CD4-positive, alpha-beta T cell treated with Interferon gamma for 1 hour (primary cell): ENCODE measurements at places on chromosomes 5 and 9.

GRCh38 chr5:72628771-72629371 lies 121.7 kb upstream of the ZNF366 start:
- DNase-seq, result no peak

DNA sequence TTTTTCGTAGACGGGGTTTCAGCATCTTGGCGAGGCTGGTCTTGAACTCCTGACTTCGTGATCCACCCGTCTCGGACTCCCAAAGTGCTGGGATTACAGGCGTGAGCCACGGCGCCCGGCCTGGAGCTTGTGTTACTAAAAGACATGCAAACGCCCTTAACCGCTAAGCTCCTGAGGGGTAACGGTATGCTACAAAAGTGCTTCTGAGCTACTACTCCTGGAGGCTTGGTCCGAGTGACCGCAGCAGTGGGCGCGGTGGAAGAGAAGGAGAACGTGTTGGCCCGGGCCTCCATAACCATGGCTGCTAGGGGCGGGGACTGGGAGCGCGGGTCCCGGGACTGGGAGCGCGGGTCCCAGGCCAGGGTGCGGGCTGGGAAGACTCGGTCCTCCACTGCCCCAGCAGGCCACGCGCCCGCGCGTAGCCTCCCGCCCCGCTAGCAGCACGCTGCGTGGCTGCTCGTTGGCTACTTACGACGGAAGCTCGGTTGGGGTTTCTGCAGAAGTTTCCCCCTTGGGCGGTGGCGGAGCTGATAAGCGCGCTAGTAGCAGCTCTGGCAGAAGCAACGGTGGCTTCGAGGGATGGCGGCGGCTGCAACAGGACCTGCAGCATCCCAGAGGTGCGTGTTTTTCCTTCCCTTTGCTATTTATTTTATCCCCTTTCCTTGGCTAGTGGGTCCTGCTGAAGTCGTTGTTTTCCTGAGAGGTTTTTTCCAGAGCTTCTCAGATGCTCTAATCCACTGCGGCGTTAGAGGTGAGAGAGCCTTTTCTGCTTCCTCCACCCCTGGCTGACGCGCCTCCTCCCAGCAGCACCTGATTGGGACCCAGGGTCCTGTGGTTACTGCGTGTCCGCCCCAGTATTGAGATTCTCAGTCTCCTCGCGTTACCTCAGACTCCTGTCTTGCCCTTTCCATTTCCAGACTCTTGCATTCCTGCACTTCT lies 69.2 kb upstream of the CCDC180 start:
- DNase-seq, result peak; percentile 69

- no peak for DNase-seq
These were observed 391.7 kb downstream of the ACTL7B start for GRCh38 chr9:108463932-108464606.

- no peak for DNase-seq
These were observed 28.0 kb upstream of the SIL1 start for GRCh38 chr5:139226131-139226530.

DNA sequence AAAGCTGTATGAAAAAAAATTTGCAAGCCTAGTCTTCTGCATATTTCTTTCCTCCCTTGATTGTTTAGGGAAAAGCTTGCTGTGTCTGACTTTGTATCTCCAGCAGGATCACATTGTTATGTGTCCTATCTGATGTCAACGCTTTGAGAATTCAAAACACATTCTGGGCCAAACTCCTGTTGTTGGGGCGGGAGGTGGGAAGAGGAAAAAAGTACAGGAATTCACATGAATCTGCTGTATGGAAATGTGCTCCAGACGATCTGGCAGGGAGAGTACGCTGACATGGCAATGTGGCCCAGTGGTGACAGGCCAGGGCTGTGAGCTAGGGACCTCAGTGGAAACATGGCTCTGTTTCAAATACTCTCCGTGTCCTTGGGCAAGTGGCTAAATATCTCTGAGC lies 87.4 kb upstream of the GNA14 start:
- DNase-seq, result no peak

DNA sequence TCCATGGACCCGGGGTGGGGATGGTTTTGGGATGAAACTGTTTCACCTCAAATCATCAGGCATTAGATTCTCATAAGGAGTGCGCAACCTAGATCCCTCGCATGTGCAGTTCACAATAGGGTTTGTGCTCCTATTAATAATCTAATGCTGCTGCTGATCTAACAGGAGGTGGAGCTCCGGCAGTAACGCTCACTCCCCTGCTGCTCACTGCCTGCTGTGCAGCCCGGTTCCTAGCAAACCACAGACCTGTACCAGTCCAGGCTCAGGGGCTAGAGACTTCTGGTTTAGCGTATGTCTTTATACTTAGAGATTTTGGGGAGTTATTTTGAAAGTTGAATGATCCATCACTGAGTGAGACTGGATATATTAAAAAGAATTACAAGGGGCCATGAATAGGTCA lies 50.2 kb downstream of the RICTOR start:
- no peak for DNase-seq

GRCh38 chr9:130490981-130491380 lies 46.2 kb downstream of the ASS1 start:
- DNase-seq, result no peak

DNA sequence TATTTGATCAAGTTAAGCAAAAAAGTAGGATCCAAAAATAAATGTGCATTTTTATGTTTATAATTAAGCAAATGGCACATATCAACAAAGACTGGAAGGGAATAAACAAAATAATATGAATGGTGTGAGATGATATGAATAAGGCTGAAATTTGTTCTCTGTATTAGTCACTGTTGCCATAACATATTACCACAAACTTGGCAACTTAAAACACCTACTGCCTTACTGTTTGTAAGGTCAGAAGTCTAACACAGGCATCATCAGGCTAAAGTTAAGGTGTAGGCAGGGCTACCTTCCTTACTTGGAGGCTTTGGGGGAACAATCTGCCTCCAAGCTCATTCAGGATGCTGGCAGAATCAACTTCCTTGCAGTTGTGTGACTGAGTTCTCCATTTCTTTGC lies 19.3 kb downstream of the PGGT1B start:
- no peak for DNase-seq

DNA sequence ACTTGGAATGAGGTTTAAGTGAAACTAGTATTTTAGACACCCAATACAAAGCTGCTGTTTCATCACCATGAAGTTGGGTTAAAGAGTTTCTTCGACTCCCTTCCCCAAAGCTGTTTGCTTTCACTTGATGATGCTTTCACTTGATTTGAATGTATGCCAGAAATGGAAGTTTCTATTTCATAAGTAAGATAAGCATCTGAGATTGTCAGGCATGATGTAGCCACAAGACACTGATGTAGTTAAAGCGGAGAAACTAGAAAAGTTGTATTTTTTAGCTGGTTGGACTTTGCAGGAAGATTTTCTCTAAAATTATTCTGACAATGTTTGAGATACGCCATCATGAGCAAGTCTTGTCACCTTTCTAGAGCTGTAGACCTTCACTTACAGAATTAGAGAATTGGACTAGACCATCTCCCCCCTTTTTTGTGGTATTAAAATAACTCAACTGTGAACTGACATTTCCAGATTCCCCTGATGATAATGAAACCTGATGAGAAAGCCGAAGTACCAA lies 20.0 kb downstream of the MOCS2 start:
- no peak for DNase-seq

GRCh38 chr9:115104908-115105307 lies 13.0 kb downstream of the TNC start:
- DNase-seq, result no peak

- DNase-seq, result no peak
These were observed 18.3 kb upstream of the TCOF1 start for GRCh38 chr5:150339165-150339564.

- no peak for DNase-seq
These were observed 397.8 kb downstream of the GADD45G start for GRCh38 chr9:90002397-90003271.

DNA sequence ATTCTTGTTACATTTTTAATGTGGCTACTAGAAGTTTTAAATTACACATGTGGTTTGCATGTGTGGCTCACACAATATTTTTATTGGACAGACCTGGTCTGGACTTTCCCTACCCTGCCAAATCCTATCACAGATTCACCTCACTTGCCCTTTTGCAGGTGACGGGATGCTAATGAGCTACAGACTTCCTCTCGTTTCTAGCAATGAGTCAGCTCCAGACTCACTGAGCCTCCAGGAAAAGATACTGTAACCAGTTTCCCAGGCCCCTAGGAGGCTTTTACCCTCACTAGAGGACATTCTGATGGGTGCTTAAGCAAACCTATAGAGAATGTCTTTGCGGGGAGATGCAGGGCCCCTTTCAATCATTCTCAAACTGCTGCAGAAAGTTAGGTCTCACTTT lies 135.4 kb downstream of the WDR41 start:
- DNase-seq, result no peak

- DNase-seq, result no peak
These were observed 313.0 kb upstream of the CD180 start for GRCh38 chr5:67509402-67510186.

- peak; percentile 11 for DNase-seq
These were observed 13.6 kb upstream of the LAMC3 start for GRCh38 chr9:130995086-130996011.

GRCh38 chr9:124263800-124264426 lies 6.2 kb downstream of the NEK6 start:
- no peak for DNase-seq

GRCh38 chr5:149996205-149996890 lies 4.1 kb downstream of the TIGD6 start:
- DNase-seq, result no peak

DNA sequence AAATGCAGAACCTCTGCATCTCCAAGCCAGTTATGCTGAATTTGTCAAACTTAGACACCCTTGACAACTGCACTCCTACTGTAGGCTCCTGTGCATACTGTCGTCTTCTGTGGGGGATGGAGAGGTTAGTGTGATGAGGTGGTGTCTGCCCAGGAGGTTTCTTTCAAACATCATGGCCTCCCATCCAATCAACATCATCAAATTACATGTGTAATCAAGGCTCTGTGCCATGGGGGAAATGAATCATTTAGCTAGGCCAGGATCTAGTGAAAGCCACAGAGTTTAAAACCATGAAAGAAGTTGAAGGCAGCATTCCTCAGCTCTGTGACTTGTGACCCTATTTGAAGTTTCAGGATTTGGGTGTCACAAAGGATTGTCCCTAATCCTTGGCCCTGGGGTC lies 240.6 kb downstream of the MARCHF11 start:
- DNase-seq, result no peak

- DNase-seq, result no peak
These were observed 100.3 kb downstream of the MUSK start for GRCh38 chr9:110768886-110769285.

GRCh38 chr5:125609011-125609410 lies 814.2 kb upstream of the GRAMD2B start:
- DNase-seq, result no peak

DNA sequence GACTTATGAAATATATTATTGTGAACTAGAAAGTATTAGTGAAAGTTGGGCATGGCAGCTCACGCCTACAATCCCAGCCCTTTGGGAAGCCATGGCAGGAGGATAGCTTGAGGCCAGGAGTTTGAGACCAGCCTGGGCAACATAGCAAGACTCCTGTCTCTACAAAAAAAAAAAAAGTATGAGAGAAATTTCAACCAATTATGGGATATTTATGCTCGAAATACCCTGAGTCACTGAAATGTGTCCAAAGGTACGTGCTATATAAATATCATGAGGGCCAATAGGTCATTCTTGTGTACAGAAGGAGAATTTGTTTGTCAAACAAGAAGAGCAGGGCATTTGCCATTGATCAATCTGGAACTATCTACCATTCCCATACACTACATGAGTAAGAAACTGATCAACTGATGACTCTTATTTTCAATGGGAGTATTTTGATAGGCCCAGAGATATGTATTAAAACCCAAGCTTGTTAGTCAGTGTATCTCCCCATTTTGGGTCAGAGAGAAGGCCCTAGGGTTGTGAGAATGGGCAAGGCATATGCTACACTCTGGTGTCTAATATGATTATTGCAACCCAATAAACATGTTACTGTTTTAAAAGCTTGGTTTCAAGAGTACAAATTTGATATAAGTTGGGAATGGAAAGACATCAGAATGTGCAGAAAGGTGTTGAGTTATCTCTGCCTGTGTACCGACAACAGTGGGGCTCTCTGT lies 21.7 kb upstream of the HOMER1 start:
- no peak for DNase-seq

DNA sequence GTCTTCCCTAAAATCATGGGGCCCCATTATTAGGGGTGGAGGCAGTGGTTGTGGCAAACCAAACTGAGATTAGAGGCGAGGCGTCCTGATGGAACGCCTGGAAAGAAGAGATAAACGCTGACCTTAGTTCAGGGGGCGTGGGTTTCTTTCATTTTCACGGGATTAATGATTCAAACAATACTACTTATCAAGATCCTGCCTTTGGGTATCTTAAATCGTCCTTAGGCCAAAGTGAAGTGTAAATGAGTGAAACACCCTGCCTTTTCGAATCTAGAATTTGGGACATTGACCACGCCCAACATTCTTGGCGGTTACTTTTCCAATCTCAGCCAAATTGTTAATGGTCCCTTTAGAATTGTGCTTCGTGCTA lies 1.0 kb upstream of the UBTD2 start:
- DNase-seq, result no peak

- DNase-seq, result no peak
These were observed 5.8 kb upstream of the KLHL3 start for GRCh38 chr5:137741718-137742117.

DNA sequence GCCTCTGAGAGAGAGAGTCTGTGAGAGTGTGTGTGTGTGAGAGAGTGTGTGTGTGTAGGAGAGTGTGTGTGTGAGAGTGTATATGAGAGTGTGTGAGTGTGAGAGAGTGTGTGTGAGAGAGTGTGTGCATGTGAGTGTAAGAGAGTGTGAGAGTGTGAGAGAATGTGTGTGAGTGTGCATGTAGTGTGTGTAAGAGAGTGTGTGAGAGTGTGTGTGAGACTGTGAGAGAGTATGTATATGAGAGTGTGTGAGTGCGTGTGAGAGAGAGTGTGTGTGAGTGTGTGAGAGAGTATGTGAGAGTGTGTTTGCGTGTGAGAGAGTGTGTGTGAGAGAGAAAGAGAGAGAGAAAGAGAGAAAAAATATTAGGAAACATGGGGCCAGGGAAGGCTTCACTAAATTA lies 588.3 kb upstream of the SGCD start:
- no peak for DNase-seq

- peak; percentile 28 for DNase-seq
These were observed 1.3 kb upstream of the TBC1D2 start for GRCh38 chr9:98256756-98257155.

DNA sequence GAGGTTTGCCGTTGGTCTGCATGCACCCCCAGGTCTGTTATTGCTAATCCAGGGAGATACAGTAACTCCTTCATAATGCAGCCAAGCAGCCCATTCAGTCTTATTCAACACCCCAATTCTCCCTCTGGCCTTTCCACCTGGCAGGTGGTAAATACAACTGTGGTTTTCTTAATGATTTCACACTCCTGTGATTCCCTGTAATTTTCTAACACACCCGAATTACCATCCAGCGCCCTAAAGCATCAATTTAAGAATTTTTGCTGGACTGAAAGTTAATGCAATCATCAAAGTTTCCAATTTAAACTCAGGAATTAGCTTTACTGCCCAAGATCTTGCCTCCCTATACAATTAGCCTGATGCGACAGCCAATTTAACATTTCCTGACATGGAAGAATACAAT lies 62.5 kb downstream of the GNAQ start:
- DNase-seq, result no peak

DNA sequence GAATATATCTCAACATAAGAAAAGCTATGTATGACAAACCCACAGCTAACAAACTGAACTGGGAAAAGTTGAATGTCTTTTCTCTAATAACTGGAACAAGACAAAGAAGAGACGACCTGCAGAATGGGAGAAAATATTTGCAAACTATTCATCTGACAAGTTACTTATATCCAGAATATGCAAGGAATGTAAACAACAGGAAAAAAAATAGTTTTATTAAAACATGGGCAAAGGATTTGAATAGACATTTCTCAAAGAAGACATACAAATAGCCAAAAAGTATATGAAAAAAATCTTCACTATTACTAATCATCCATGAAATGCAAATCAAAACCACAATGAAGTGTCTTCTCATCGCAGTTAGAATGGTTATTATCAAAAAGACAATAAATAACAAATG lies 181.7 kb upstream of the TLX3 start:
- DNase-seq, result no peak
